Activated CD8-positive, alpha-beta memory T cell treated with anti-CD3 and anti-CD28 coated beads for 1 hour (primary cell): ENCODE measurements at places on chromosomes 7 and 10.

GRCh38 chr7:139034855-139035585 is 822 bp downstream of the ZC3HAV1L start:
- DNase-seq = no peak

DNA sequence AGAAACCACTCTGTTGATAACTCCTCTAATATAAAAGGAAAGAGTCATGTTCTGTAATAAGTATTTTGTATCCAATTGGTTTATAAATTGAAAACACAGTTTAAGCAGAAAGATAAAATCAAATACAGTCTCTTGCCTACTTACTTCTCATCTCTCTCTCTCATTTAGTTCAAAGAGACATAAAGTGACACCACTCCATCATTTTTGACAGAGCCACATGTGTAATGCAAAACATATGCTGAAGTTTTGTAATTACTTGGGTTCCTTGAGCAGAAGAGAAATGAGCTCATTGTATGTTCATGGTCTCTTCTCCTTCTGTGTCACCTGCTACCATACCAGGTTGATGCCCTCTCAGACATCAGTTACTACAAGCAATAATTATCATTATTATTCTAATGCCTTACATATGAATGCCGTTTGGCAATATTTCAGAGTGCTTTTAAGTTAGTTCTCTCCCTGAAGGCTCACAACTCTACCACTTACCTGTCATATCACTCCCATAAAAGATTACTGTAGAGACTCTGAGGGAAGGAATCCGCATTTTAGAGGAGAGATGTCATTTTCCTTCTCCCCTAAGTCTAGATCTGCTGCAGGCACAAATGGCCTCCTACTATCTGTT is 59.9 kb upstream of the SKAP2 start:
- no peak for DNase-seq

DNA sequence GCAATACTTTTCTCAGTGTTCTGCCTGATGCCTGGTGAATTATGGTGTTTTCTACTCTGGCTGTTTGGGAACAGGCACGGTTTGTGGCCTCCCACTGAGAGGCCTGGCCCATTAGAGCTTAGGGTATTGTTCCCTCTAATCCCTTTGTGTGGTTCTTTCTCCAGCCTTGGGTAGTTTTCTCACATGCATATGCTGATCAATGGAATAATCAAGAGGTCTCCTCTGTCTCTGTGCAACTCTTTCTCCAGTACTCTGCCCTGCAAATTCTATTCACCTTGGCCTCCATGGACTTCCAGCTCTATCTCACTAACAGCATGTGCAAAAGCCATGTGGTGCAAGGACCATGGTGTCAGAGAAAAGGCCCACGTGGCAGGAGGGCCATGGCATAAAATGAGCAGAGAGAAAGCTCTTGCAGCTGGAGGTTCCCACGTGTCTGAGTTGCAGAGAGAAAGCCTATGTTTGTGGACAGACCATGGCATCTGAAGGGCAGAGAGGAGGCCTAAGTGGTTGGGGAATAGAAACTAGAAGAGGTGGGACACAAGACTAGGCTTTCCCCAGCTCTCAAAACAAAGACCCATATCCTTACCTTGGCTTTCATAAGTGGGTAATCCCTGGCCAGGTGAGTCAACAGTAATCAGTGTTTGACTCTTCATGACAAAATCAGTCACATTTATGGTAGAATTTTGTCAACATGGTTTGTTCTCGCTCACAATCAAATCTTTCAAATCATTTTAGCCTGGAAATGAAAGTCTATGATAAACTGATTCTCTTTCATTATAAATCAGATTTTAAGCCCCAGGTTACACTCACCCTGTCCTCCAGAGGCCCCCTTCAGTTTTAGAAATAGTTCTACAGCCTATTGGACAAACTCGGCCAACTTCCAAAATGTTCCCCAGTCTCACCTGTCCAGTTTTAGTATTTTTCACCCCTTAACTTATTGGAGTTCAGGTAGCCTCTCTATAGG is 17.3 kb downstream of the OPALIN start:
- no peak for DNase-seq

DNA sequence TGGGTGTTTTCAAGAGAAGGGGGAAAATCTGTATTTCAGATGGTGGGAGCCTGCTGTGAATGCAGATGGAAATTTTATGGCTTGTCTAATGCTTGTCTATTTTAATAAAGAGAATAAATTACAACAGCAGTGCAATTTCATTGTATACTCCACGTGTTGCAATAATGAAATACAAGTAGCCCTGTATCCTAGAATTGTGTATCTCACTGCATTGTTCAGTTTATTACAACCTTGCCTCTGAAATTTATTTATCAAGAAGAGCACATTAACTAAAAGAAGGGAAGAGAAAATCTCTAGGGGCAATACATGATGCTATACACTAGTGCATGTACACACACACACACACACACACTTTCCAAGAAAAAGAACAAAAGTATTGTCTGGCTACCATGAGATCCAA is 21.8 kb downstream of the ANK3 start:
- no peak for DNase-seq

- DNase-seq = no peak
These were observed 274.8 kb upstream of the NRG3 start for GRCh38 chr10:81600185-81600584.
